ENCODE measurements at places on chromosomes 16 and 17.

GRCh38 chr16:22373662-22374310 is 633 bp downstream of the CDR2 start:
- no peak for DNase-seq

- no peak for DNase-seq
Measured at GRCh38 chr17:32995416-32996045, 3.9 kb downstream of the SPACA3 start.

DNA sequence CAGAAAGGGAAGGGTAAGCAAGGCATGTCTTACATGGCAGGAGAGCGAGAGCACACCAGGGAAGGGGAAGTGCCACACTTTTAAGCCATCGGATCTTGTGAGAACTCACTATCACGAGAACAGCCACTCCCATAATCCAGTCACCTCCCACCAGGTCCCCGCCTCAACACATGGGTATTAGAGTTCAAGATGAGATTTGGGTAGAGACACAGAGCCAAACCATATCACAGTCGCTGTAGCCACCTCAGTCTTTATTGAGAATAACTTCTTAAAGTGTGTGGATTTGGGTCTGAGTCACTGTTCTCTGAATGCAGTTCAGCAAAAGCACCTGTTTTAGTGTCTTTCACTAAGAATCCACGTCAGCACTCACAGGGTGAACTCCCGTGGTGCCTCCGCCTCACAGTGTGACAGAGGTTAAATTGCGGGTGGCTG is 195.2 kb upstream of the CHMP6 start:
- no peak for DNase-seq

DNA sequence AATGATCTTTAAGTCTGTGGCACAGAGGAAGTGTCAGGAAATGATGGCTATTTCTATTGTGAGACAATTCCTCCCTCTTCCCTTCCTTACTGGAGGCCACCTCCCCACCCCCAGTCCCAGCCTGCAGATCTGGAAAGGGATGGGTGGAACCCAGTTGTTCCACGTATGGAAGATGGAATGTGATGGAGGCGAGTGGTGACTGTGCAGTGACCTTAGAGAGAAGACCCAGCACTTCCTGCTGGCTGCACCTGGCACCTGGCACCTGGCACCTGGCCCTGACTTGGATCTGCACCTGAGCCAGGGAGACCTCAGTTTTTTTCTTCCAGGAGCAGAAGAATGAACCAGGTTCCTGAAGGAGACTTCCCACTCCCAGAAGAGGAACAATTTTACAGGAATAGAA is 33.0 kb upstream of the TMC5 start:
- DNase-seq = no peak

DNA sequence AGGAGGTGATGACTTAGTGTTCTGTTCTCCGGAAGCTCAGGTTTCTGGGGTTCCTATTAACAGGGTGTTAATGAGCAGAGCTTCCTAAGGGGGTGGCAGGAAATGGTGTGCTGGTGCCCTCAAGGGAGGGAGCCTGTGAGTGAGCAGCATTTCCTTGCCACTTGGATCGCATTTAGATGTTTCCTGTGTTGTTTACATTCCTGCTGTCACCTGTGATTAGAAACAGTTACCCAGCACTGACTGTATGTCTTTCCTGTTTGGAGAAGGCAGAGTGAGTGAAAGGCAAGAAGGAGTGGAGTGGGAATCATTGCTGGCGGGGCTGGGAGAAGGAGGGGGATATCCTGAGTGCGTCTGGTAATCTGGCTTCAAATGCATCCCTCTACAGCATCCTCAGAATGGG is 214.6 kb downstream of the CCDC182 start:
- DNase-seq = no peak

DNA sequence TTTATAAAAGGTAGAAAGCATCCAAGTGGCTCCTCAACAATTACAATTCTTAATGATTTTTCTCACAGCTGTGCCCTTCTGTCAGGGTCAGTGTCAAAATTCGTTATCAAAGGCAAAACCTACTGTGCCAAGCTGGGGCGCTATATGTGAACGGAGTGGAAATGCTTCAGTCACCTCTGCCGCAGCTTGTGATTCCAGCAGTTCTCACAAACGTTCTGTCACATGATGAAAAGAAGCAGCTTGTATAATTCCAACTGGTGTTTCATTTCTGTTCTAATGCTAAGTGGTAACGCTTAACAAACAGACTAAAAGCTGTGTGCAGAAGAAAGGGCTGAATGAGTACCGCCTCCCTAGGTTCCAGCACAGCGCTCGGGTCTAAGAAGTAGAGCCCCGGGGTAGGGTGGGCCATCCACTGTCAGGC is 14.2 kb downstream of the PLD6 start:
- DNase-seq = no peak

DNA sequence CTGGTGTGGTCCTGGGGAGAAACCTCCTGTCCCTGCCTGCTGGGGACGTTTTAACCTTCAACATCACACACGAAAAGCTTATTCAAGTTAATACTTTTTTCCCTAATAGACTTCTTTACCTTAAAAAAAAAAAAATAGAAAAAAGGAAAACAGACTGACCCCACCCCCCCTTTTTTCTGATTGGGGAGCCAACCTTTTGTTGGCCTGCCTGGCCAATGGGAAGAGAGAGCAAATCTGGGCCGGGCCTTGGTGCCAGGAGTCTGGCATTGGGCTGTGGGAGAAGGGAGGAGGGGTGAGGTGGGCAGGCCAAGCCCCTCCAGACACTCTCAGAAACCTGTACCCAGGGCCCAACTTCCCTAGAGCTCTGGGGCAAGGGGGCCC is 3.0 kb downstream of the CBX8 start:
- no peak for DNase-seq

DNA sequence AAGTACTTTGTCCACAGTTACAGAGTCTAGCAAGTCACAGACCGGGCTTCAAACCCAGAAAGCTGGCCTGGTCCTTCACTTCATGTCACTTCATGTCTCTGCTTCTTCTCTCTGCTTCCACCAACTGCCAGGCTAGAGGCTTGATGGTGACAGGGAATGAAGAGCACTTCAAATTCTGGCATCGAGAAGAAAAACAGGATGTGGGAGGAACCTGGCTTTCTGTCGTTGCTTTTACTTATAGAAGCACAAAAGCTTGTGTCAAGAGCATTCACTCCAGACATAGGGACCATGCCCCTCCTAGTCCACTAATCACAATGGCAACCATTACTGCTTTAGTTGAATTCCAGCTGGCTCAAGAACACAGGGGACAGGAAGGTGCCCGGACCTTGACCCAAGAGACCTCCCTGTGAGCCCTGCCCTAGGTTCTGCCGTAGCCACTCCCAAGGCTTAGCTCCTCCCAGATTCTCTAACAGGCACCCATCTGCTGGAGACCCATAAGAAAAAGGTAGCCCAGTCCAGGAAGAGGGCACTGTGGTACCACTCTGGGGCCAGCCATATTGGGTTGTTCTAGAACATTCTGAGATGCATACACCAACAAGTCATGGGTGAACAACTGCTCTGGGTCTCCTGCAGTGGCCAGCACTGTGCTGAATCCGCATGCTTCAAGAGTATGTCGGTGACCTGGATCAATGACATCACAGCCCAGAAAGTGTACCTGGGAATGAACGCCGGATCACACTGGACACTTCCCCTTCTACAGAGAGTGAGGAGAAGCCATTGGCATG is 181.8 kb downstream of the C16orf95 start:
- DNase-seq = no peak

- no peak for DNase-seq
Measured at GRCh38 chr16:56019274-56019673, 144.1 kb upstream of the CES5A start.

DNA sequence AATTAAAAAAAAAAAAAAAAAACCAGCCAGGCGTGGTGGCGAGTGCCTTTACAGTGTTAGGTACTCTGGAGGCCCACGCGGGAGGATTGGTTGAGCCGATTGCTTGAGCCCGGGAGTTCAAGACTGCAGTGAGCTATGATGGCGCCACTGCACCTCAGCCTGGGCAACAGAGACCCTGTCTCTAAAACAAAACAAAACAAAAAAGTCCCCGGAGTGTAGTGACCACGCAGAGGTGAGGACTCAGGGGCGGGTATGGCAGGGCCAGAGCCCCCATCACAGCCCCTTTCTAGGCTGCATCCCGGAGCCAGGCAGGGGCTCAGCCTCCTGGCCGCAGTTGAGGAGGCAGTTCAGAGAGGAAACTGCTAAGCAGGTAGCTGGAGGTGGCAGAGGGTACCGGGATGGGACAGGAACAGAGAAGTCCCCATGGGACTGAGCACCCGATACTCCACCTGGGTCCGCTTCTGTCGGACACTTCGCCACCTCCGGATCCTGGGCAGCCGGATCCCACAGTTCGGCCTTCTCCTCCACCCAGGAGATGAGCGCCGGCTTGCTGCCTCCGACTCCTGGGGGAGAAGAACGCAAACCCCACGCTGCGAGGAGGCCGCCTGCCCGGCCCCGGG is 800 bp downstream of the ZNF747 start:
- DNase-seq = no peak

Measured in fibroblast of upper back skin (primary cell).